AG08395 (cell line): ENCODE measurements at places on chromosomes 4 and X.

DNA sequence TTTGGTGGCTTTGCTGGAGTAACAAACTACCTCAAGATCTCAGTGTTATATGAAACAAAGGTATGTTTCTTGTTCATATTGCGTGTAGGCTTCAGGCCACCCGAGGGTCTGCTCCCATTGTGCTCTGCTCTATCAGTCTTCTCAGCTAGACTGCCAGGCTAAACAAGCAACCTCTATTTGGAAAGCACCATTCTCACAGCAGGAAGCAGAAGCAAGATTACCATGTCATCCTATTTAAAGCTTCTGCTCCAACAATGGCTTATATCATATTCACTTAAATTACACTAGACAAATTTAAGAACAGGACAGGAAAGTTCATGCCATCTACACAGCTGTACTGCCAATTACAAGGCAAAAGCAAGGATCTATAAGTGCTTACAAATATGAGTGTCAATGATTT is 385.8 kb downstream of the PPARGC1A start:
- DNase-seq: no peak

DNA sequence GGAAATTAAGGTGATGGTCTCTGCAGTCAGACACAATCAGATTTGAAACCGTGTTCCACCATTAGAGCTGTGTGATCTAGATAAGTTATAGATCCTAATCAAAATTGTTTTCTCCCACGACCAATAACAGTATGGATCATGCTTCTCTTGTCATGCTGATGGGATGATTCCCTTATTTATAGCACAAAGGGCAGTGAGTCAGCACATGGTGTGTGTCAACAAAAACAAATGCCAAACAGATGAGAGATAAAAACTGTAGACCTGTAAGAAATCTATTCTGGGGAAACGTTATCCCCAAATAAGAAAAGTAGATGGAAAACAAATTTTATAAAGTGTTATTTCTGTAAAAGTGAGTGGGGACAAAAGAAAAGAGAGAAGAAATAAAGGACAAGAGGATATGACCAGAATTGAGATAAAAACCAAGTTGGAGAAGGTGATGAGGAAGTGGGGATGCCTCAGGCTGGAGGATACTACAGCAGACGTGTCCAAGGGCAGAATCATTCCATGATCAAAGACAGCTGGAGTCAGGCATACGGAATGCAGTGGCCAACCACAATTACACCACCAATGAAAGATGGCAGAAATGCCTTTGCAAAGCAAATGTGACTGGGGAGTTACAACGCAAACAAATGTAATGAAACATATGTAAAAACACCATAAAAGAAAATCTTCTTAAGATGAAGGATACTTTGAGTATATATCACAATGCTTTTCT is 377.8 kb upstream of the PRKX start:
- no peak for DNase-seq

- no peak for DNase-seq
Observed at GRCh38 chrX:71228063-71228642, 5.1 kb downstream of the GJB1 start.

DNA sequence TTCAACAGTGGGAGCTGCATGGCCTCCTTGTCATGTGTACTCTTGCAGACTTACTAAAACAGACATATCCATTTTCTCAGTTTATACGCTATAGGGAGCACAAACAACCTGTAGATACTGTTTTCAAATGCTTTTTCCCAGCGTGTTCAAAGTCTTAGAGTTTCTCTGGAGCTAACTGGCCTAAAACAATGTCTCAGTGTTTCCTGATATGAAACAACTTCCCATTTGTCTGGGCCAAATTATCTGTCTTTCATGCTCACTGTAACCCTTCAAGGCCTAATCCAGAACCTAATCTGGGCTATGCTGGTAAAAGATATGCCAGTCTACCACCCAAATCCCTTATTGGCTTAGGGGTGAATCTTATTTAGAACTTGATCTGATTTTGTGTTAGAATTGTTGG is 38.8 kb downstream of the RAB40A start:
- DNase-seq: no peak

- DNase-seq: peak; percentile 68
Observed at GRCh38 chr4:159401791-159402380, 299.0 kb downstream of the RAPGEF2 start.

DNA sequence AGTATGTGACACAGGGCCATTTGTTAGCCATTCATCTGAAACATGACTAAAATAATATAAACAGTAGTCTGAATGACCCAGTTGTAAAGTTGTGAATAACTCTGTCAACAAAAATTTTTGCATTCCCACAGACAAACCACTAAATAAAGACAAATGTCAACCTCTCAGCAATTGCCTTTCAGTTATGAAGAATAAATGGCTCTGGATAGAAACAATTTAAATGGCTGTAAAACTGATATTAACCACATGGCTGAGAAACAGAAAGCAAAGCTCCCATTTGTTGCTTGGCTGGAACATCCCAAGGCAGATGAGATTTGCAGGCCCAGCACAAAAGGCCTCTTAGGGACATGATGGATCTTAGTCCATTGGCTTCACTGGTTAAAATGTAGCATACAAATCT is 296.3 kb downstream of the GALNTL6 start:
- DNase-seq: no peak

- no peak for DNase-seq
Observed at GRCh38 chr4:124943145-124943889, 230.8 kb upstream of the ANKRD50 start.

DNA sequence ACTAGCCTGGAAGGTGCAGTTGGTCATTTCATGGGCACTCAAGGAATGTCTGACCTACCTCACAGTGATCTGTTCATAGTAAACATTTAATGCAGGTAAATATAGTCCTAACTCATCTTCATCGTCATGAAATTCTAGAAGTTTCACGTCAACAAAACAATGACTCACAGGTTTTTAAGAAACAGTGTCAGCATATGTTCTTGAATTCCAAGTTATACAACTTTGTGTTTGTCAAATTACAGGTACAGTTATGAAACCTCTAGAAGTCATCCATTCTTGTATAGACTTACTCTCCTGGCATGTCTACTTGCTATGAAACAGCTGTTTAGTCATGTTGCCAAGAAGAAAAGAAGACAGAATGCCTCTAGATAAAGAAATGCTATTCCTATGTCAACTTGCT is 46.6 kb downstream of the AFM start:
- DNase-seq: no peak
